ENCODE measurements at places on chromosomes 5 and 9. TPM values are rescaled to one million over a fixed set of nuclear protein-coding genes. Genes with fewer than 3 reads are reported as not detected.

DNA sequence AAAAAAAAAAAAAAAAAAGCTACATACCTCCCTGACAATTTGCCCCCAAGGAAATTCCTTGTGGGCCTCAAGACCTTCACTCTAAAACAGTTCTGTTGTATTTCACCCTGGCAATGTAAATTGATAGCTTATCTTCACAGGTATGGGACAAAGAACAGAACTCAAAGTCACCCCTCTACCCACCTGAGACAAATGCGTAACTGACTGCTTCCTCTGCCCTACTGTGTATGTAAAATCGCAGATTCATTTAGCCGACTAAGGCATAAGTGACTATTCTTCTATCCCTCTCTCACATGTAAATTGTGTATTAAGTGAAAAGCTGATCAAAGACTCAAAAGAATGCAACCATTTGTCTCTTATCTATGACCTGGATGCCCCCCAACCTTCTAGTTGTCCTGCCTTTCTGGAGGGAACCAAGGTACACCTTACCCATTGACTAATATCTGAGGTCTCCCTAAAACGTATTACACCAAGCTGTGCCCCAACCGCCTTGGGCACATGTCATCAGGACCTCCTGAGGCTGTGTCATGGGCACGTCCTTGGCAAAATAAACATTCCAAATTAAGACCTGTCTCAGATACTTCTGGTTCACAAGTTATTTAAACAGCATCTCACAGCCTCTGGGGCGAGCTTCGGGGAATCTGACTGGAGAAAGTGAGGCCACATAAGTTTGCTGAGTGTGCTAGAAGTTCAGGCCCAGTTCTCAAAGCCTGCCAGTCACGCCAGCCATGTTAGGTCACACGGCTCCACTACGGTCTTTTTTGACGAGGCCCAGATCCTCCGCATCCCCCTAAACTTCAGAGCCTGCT lies 954 bp downstream of the TBCA start:
- H3K27me3 ChIP-seq: no peaks in the 10 kb centered on the region
- H3K4me3 ChIP-seq: peak overlapping the region; percentile 95
- peak overlapping the region; percentile 99 for H3K27ac ChIP-seq

The ANKRD20A1 gene
- polyA plus RNA-seq: not detected

GRCh38 chr5:18142831-18143230 lies 508.6 kb downstream of the TAF11L14 start:
- H3K4me3 ChIP-seq: no peak overlapping the region
- no peaks in the 10 kb centered on the region for H3K36me3 ChIP-seq
- H3K27ac ChIP-seq: no peak overlapping the region
- H3K27me3 ChIP-seq: no peaks in the 10 kb centered on the region

DNA sequence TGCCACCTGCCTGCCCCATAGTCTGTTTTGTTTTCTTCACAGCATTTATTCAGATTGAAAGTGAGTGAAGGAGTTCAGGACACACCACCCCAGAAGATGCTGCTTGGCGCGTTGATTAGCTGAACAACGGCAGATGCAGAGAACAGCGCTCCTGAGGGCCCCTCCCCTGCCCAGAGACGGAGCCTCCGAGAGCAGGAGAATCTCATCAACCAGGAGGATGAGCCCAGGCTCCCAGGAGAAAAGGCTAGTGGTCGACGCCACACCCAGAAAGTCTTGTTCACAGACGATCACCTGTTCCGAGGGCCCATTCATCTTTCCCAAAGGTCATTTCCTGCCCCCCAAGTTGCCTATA lies 180.4 kb upstream of the PPP1R26 start:
- no peak for DNase-seq
- H3K27ac ChIP-seq: no peak overlapping the region
- H3K4me1 ChIP-seq: no peaks in the 10 kb centered on the region
- H3K4me3 ChIP-seq: no peak overlapping the region

GRCh38 chr9:109166171-109166770 lies 778 bp downstream of the FRRS1L start:
- peaks cover 71% of the 10 kb centered on the region for H3K27me3 ChIP-seq
- no peak overlapping the region for H3K27ac ChIP-seq
- no peak for DNase-seq
- peaks cover 6% of the 10 kb centered on the region for H3K4me1 ChIP-seq
- peak overlapping the region; percentile 39 for H3K4me3 ChIP-seq

- no peak overlapping the region for H3K27ac ChIP-seq
- H3K27me3 ChIP-seq: no peaks in the 10 kb centered on the region
- no peaks in the 10 kb centered on the region for H3K36me3 ChIP-seq
- peaks cover 3% of the 10 kb centered on the region for H3K4me1 ChIP-seq
- H3K4me3 ChIP-seq: no peak overlapping the region
Measured at GRCh38 chr9:89702401-89702800, 97.6 kb downstream of the GADD45G start.

DNA sequence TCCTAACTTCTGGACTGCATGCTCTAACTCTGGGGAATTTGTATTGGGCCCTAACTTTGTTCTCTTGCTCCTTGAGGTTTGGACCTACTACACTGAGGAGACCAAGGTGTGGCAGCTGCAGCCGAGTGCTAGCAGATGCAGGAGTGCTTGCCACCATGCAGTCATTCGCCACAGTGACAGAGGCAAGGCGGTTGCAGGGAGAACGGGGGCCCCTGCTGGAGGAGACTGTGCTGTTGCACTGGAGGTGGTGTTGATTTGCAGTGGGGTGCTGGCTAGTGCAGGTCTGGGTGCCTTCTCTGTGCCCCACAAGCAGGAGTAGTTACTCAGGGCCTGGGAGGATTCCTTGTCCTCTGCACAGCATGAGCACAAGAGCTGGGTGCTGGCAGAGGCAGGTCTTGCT lies 22.4 kb upstream of the DIRAS2 start:
- H3K4me1 ChIP-seq: no peaks in the 10 kb centered on the region
- H3K4me3 ChIP-seq: no peak overlapping the region
- peaks cover 23% of the 10 kb centered on the region for H3K27me3 ChIP-seq
- DNase-seq: no peak

DNA sequence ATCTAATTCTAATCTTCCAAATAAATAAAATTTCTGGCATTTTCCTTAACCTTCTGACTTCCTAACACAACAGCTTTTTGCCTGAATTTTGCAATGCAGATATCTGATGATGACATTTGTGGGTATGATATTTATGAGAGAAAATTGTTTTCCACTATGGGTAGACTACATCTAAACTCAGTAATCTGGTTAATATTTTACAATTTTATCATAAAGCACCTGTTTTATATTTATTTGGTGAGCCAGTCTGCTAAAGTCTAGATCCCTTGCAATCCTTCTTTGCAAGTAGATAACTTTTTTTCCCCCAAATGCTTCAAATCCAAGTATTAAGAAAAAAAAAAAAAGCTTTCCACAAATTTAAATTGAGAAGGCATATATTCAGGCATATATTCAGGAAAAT lies 246.2 kb upstream of the DAB2 start:
- no peaks in the 10 kb centered on the region for H3K36me3 ChIP-seq
- peaks cover 4% of the 10 kb centered on the region for H3K27me3 ChIP-seq
- H3K27ac ChIP-seq: no peak overlapping the region
- no peaks in the 10 kb centered on the region for H3K4me1 ChIP-seq
- no peak for DNase-seq

GRCh38 chr9:72396247-72397091 lies 31.5 kb upstream of the ZFAND5 start:
- DNase-seq: no peak
- no peak overlapping the region for H3K27ac ChIP-seq
- H3K36me3 ChIP-seq: no peaks in the 10 kb centered on the region
- no peak overlapping the region for H3K4me3 ChIP-seq
- H3K27me3 ChIP-seq: peaks cover 9% of the 10 kb centered on the region

The HABP4 gene
- 13.5 TPM for polyA plus RNA-seq

The FKTN gene
- 2.5 TPM for polyA plus RNA-seq

DNA sequence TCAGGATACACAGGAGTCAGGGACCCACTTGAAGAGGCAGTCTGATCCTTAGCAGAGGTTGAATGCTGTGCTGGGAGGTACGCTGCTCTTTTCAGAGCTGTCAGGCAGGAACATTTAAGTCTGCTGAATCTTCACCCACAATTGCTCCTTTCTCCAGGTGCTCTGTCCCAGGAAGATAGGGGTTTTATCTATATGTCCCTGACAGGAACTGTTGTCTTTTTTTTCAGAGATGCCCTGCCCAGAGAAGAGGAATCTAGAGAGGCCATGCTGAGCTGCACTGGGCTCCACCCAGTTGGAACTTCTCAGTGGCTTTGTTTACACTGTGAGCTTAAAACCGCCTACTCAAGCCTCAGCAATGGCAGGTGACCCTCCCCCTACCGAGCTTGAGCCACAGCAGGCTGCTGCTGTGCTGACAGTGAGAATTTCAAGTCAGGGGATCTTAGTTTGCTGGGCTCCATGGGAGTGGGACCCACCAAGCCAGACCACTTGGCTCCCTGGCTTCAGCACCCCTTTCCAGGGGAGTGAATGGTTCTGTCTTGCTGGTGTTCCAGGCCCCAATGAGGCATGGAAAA lies 169.0 kb downstream of the FBXL17 start:
- H3K4me1 ChIP-seq: no peaks in the 10 kb centered on the region
- no peak overlapping the region for H3K4me3 ChIP-seq
- DNase-seq: no peak
- H3K27ac ChIP-seq: no peak overlapping the region
- H3K36me3 ChIP-seq: peaks cover 22% of the 10 kb centered on the region
- H3K27me3 ChIP-seq: no peaks in the 10 kb centered on the region

The PAEP gene
- polyA plus RNA-seq: not detected

DNA sequence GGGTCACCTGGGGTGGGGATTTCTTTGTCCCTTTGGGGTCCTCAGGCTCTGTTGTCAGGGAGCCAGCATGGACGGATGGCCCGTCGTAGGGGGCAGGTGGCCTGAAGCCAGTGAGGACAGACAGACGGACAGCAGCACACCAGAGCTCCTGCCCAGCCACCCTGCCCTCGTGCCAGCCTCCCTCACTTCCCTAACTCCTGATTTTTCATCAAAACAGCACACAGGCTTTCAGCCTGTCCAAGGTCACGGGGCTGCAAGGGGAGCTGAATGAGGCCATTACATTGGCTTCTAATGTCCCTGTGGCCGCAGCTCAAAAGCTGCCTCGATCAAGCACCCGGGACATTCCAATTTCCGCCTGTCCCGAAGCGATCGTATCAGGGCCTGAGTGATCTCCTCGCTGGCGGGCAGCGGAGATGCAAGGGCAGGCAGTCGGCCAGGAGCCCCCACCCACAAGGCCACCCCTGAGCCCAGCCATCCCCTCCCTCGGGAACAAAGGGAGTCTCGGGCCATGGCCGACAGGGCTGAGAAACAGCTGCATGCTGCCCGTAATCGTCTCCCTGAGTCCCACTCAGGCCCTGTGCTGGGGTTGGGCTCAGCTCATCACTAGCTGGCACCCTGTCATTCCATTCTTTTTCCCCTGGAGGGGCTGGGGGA lies 50.5 kb upstream of the RNU6ATAC start:
- no peaks in the 10 kb centered on the region for H3K27me3 ChIP-seq
- no peak overlapping the region for H3K27ac ChIP-seq
- no peaks in the 10 kb centered on the region for H3K4me1 ChIP-seq
- no peaks in the 10 kb centered on the region for H3K36me3 ChIP-seq

The SLC46A2 gene
- polyA plus RNA-seq: not detected

DNA sequence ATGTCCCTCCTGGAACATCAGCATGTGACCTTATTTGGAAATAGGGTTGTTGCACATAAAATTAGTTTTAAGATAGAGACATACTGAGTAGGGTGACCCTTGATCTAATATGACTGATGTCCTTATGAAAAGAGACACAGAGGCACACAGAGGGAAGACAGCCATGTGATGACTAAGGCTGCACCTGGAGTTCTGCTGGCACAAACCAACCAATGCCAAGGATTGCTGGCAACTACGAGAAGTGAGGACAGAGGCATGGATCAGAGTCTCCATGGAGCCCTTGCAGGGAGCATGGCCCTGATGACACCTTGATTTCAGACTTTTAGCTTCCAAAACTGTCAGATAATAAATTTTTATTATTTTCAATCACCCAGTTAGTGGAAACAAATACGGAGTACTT lies 101.9 kb downstream of the FBXL7 start:
- no peaks in the 10 kb centered on the region for H3K27me3 ChIP-seq
- H3K4me3 ChIP-seq: no peak overlapping the region
- no peaks in the 10 kb centered on the region for H3K4me1 ChIP-seq
- H3K36me3 ChIP-seq: no peaks in the 10 kb centered on the region

GRCh38 chr9:111928359-111928720 lies 31.7 kb downstream of the UGCG start:
- no peak overlapping the region for H3K4me3 ChIP-seq
- peaks cover 14% of the 10 kb centered on the region for H3K36me3 ChIP-seq
- DNase-seq: no peak
- H3K27me3 ChIP-seq: no peaks in the 10 kb centered on the region
- no peak overlapping the region for H3K27ac ChIP-seq
- H3K4me1 ChIP-seq: peaks cover 39% of the 10 kb centered on the region

DNA sequence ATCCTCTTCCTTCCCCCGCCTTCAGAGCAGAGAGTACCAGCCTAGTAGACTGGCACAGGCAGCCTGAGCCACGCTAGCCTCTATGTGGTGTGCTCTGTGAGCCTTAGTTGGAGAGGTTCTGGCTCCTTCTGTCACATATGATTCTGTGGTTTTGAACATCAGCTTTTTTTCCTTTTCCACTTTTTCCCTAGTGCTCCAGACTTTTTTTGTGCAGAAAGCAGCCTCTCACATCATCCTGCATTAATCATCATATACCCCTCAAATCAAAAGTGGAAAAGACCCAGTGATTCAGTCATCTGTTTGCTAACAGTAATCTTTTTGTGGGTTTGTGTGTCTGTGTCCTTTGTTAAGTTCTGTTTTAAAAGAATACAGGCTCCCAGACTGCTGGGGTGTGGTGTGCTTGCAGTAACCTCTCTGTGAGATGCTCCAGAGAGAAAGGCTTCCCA lies 663.9 kb upstream of the RGMB start:
- peaks cover 3% of the 10 kb centered on the region for H3K27me3 ChIP-seq
- H3K27ac ChIP-seq: no peak overlapping the region
- H3K4me1 ChIP-seq: no peaks in the 10 kb centered on the region
- H3K36me3 ChIP-seq: no peaks in the 10 kb centered on the region

The CDKN2B-AS1 gene
- not detected for polyA plus RNA-seq

DNA sequence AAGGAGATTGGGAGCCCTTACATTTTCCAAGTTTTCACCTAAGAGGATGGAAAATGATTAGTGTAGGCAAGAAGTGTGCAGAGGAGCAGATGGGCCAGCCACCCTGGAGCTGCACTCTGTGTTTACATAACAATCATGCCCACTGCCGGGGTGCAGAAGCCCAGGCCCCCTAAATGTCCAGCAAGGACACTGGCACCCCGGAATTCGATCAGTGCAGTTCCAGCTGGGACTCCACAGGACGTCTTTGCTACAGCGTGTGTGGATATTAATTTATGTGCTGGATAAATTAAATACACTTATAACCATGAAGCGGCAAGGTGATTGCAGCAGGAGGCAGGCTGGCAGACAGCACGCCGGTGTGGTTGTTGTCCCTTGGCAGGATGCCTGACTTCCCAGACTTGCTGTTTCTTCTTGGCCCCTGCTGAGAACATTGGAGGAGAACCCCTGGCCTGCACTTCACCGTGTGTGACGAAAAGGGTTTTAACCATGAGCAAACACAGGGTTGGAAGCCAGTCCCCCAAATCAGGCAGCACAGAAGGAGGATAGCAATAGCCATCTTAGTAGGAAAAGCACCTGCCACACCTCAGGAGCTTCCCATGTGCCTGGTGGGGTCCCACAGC lies 73.7 kb downstream of the GADD45G start:
- DNase-seq: no peak
- no peaks in the 10 kb centered on the region for H3K4me1 ChIP-seq
- no peaks in the 10 kb centered on the region for H3K36me3 ChIP-seq
- H3K27ac ChIP-seq: no peak overlapping the region
- no peak overlapping the region for H3K4me3 ChIP-seq

GRCh38 chr9:126891676-126892075 lies 22.9 kb upstream of the RALGPS1 start:
- H3K4me1 ChIP-seq: peaks cover 2% of the 10 kb centered on the region
- no peak overlapping the region for H3K27ac ChIP-seq
- no peak overlapping the region for H3K4me3 ChIP-seq
